ENCODE measurements at places on chromosomes 7 and 10.

DNA sequence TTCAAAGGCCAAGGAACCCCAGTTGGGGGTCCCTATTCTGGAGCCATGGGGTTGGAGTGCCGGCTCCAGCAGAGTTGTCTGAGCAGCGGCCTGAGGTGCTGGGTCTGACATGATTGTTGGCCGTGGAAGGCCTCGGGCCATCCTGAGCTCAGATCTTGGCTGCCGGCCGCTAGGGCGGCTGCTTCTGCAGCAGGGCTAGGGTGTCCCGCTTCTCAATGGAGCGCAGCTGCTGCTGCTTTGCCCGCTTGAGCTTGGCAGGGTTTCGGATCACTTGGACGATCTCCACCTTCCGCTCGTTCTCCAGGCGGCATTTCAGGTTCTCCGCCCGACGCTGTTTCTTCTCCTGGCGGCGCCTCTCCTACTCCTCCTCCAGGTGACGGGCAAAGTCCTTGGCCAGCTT lies 171.1 kb downstream of the HIBADH start:
- no peak for DNase-seq

GRCh38 chr7:89661876-89662275 lies 492.4 kb upstream of the STEAP1 start:
- DNase-seq, result no peak

DNA sequence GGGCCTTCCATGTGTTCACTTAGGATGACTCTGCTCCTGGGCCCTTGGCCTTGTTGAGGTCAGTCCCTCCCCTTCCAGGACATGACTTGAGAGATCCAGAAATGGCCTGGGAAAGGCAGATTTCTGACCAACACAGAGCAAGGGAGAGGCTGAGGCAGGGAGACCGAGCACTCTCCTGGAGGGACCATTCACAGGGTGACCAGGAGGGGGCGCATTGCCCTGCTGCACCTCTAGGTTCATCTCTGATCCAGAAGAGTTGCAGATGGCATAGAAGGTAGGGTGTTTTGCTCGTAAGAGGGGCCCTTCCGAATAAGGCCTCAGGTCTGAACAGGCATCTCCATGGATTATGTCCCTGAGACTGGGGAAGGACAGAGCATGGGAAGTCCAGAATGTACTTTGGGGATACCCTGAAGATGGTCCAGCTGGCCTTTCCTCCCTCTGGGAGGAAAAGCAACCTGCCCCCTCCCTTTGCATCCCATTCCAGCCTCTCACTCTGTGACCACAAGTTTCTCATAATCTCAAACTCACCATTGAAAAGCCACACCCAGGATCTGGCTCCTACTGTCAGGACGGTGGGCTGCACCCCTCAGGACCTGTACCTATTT lies 6.6 kb downstream of the DMBT1 start:
- no peak for DNase-seq

GRCh38 chr10:35416619-35417312 lies 80.5 kb downstream of the CCNY start:
- DNase-seq, result no peak

DNA sequence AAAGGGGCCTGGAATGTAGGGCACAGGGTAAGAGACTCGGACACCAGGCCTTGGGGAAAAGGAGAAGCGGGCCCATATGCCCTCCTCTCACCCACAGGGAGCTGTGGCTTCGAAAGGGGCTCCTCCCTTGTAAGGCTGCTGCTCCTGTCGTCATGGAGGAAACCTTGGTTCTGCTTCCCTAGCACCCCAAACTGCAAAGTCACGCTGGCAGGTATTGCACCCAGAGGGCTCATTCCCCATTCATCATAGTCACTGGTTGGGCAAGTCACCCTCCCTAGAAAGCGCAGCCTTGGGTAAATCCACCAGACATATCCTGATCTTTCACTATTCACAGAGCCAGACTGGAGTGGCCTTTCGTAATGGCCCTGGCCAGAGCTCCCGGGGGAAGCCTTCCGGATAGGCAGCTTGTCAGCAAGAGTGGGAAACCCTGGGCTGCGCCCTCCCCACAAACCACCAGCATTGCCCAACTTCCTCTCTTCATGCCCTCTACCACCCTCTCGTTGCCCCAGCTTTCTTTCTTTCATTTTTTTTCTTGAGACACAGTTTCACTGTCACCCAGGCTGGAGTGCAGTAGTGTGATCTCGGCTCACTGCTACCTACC lies 121.0 kb downstream of the HIP1 start:
- DNase-seq, result peak; percentile 12

- DNase-seq, result no peak
These were observed 64.5 kb downstream of the LRRTM3 start for GRCh38 chr10:66990143-66990830.

DNA sequence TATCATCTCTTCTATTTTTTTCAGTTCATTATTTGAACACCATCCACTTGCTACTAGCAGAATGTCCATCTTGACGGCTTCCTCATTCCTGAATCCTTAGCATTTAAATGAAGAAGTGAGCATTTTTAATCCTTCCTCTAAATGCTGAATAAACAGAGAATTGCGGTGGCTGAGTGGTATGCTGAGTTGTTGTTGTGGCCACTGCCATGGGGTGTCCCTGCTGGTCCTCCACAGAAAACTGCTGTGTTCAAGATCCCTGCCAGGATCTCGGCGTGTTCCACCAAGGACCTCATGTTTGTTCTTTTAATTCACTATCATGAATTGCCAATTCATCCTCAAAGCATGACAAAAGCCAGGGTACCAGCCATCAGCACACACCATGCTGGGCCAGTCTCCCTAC lies 48.9 kb upstream of the HABP2 start:
- no peak for DNase-seq

DNA sequence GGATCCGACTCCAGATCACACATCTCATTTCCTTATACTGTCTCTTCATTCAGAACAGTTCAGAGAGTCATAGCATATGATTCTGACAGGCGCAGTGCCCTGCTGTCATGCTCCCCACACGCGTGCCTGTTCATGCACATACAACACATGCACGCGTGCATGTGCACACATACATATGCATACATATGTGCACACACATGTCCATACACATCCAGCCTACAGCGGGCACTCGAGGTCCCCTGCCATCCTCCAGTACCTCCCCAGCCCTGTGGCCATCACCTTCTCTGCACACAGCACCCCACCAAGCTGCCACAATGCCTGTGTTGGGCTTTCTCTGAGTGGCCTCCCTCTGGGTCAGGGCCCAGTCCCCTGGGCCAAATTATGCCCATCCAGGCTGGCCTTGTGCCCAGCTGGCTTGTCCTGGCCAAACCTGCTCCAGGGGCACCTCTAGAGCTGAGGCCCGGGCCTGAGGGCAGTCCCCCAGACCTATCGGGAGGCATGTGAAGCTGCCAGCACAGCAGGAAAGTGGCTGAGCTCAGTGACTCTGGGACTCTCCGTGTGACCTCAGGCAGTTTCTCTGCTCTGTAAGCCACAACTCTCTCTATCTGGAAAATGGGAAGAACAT lies 49.4 kb upstream of the RET start:
- DNase-seq, result no peak
